GF-D8 (cell line): ENCODE measurements at places on chromosomes 5 and 9.
A peak's percentile ranks its signal among the peaks of the same experiment; 100 is the strongest.

DNA sequence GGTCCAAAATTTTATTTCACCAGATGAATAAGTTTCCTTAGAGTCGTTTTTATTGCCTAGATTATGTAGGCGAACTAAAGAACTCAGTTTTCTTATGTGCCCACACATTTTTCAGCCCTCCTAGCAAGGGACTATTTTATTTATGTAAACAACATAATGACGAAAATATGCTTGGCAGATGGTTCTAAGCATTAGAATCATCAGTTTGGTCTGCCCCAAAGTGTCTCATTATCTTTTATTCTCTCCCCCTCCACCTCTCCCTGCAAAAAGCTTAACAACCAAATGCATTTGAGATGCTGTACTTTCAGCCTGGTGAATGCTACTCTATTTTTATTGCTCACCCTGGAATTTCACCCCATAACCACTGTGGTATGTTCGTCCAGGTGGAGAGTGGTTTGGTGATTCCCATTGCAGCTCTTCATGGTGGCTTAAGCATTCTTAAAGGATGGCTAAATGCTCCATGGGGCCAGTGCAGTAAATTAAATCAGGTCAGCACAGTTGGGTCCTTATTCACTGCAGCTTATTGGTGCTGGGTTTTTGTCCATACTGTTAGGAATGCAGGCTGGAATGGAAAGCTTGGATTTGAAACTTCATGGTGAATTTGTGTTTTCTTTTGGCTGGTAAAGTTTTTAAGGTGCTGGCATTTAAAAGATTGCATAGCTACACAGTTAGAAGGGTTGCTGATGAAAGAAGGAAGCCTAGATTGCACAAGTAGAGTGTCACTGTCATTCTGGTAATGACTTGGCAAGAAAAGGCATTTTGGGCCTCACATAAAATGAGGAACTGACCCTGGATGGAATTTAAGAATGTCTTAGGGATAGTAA, 39.2 kb downstream of the TLE4 start:
- peak; percentile 89 for DNase-seq

DNA sequence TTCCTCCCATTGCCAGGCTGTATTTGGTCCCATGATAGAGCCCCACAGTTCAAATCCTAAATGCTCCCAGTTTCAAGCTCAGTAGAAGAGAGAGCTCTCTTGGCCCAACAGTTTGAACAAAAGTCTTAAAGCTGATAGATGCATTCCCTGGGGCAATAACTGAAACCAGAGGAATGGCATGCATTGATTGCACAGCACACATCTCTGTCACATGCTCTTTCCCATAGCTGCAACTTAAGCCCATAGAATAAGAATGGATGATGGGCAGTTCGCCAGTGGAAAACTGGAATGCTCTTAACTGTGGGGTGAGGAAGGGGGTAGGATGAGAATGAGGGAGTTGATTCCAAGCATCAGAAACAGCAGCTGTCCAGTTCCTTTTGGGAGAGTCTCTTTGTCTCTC, 1942.4 kb upstream of the WWC1 start:
- no peak for DNase-seq

DNA sequence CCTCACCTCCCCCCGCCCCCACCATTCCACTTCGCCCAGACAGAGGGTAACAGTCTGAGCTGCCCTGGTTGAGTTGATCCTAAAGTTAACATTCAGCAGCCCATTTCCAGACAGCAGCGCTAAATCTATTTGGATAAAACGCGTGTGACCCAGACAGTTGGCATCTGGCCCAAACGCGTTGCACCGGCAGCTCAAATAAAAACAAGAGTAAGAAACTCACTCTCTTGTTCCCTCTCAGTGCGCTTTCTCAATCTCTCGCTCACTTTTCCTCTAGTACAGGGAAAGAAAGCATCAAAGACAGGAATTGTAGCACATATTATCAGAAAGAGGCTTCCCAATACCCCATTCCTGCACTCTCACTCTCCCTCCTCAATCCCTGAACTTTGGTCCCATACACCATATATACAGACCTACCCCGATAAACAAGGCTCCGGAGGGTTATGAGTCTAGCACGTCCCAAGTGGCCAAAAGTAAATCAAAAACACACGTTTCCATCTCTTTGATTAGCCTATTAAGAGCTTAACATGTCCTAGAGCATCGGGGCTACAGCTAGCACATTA, 1.3 kb downstream of the ADAMTS6 start:
- no peak for DNase-seq

- DNase-seq: no peak
Observed at GRCh38 chr5:81020478-81021167, 60.5 kb downstream of the RASGRF2 start.

GRCh38 chr5:136208916-136209315, 16.0 kb upstream of the SMIM32 start:
- DNase-seq: no peak

DNA sequence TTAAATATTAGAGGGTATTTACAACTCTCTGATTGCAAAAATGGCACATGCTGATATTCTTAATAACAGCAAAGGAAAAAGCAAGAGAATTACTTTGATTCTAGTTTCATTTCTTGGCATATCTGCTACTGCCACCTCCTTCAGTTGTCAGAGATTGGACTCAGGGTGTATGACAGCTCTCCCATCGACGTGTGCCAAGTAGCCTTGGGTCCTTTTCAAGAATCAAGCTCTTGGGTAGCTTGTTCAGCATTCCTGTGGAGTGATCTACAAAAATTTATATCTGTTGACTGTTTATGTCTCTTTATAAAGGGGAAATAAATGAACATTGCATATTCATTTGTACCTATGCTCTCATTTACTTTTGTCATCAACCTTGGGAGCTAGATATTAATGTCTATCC, 315.6 kb downstream of the PRR16 start:
- no peak for DNase-seq

DNA sequence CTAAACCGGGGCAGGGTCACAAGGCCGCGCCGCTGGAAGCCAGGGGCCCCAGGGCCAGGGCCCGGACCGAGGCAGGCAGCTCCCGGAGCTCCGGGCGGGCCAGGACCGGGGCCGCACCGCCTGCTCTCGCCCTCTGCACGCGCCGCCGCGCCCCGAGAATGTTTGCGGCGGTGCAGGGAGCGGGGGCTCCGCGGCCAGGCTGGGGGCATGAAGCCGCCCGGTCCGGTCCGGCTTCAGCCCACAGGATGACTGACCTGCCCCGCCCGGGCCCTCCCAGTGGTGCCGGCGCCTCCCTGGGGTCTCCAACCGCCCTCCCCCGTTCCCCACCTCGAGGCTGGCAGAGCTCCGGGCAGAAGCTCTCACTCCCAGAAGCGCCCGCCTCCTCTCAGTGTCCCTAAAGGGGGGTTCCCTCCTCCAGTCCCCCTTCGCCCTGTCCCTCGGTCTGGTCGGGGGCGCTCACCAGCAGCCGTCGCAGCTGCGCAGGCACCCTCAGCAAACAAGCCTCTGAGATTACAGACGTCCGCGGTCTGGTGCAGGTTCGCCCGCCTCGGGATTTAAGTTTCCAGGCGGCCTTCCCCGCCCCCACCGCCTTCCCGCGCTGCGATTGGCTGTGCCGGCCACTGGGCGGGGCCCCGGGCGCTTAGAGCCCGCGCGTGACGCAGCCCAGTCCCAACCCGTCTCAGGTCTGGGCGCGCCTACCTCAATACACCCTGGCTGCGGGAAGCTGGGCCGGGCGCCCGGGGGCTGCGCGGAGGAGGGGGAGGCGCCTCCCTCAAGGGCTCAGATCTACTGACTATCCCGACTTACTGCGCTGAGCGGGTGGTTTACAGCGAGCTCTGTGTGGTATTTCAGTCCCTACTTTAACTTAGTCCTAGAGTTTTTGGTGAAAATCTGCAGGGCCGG, at the start of gene CTSV:
TSS of gene CTSV (minus strand) at position 532 of the 903 bp plus-strand sequence. CDS start 1,099 bp downstream, outside the sequence.
- DNase-seq: no peak

DNA sequence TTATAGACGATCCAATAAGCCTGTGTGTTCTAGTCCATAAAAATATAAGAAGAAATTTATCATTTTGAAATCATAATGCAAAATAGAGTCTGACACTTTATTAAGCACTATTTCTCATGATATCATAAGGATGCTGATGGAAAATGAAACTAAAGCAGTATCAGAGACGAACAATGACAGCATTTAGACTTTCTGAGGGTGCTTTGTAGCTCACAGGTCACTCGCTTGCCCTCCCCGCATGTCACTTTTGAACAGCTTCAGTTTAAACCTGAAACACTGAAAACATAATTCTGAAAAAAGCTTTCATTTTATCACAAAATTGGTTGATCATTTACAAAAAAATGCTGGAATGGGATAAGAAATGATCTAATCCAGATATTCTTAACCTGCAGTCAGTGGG, 247.1 kb downstream of the EBF1 start:
- DNase-seq: no peak

- no peak for DNase-seq
Observed at GRCh38 chr9:75914883-75915452, 24.5 kb downstream of the PCSK5 start.

- DNase-seq: no peak
Observed at GRCh38 chr5:169893010-169893409, 87.3 kb downstream of the INSYN2B start.

- no peak for DNase-seq
Observed at GRCh38 chr5:111432883-111433536, 79.3 kb downstream of the STARD4 start.

- DNase-seq: no peak
Observed at GRCh38 chr9:74810200-74810599, 77.5 kb downstream of the TRPM6 start.

GRCh38 chr9:127159325-127159801, 36.9 kb upstream of the ANGPTL2 start:
- DNase-seq: no peak

DNA sequence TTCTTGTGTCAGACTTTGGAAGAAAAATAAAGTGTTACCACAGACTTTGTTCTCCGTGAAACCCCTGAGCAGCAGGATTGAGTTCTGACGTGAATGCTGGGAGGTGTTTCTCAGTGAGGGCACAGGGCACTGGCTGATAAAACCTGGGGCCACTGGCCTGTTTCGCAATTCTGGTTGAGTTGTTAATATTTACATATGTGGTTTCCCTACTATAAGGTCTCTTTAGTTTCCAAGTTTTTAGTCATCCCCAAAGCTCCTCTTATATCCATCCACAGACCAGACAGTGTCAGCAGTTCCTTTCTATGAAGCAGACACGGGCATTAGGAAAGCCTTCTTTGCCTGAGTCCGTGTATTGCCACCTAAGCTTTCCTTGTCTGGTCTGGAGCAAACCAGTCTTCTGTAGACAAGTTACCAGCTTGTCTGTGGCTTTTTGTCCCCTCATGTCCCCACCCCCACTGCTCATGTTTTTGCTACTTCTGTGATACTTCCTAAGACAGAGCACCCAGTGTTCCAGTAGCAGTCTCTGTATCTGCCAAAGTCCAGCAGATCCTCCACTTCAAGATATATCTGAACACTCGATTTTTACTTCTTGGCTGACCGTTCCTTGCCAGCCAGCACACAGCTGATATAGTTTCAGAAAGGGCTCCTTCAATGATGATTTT, 42.0 kb downstream of the ACO1 start:
- DNase-seq: no peak
